ENCODE measurements at places on chromosomes 12 and 14. TPM values are rescaled to one million over a fixed set of nuclear protein-coding genes. Genes with fewer than 3 reads are reported as not detected.

GRCh38 chr12:56150563-56150962, 1.8 kb upstream of the MYL6B start:
- H3K36me3 ChIP-seq = no peaks in the 10 kb centered on the region
- no peaks in the 10 kb centered on the region for H3K27me3 ChIP-seq
- peaks cover 20% of the 10 kb centered on the region for H3K4me1 ChIP-seq
- DNase-seq = no peak

The ACSS3 gene
- total RNA-seq = 7.7 TPM

The CLEC1A gene
- total RNA-seq = not detected

The VPS37B gene
- 30.2 TPM for total RNA-seq

GRCh38 chr12:57845478-57846284, 848 bp downstream of the CTDSP2 start:
- H3K4me3 ChIP-seq = peak overlapping the region; percentile 100
- H3K27ac ChIP-seq = peak overlapping the region; percentile 98
- no peaks in the 10 kb centered on the region for H3K27me3 ChIP-seq
- H3K4me1 ChIP-seq = peaks cover 42% of the 10 kb centered on the region
- peak; percentile 70 for DNase-seq

The MYO1H gene
- not detected for total RNA-seq

DNA sequence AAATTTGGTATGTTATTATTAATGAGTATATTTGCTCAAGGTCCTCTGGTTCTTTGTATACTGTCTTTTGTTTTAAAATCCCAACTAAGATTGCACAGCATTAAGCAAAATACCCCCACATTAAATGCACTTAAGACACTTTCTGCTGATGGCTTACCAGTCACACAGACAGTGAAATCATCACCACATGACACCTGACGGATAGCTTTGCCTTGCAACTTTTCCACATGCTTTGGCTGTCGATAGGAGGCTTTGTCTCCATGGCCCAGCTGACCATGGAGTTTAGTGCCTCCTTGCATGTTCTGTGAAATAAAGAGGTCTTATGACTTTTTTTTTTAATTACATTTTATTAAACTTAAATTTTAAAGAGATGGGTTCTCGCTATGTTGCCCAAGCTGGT, 19.7 kb downstream of the NEK9 start:
- no peaks in the 10 kb centered on the region for H3K4me1 ChIP-seq
- H3K27me3 ChIP-seq = no peaks in the 10 kb centered on the region
- no peak overlapping the region for H3K27ac ChIP-seq
- DNase-seq = no peak
- H3K36me3 ChIP-seq = peaks cover 62% of the 10 kb centered on the region
- H3K4me3 ChIP-seq = no peak overlapping the region

DNA sequence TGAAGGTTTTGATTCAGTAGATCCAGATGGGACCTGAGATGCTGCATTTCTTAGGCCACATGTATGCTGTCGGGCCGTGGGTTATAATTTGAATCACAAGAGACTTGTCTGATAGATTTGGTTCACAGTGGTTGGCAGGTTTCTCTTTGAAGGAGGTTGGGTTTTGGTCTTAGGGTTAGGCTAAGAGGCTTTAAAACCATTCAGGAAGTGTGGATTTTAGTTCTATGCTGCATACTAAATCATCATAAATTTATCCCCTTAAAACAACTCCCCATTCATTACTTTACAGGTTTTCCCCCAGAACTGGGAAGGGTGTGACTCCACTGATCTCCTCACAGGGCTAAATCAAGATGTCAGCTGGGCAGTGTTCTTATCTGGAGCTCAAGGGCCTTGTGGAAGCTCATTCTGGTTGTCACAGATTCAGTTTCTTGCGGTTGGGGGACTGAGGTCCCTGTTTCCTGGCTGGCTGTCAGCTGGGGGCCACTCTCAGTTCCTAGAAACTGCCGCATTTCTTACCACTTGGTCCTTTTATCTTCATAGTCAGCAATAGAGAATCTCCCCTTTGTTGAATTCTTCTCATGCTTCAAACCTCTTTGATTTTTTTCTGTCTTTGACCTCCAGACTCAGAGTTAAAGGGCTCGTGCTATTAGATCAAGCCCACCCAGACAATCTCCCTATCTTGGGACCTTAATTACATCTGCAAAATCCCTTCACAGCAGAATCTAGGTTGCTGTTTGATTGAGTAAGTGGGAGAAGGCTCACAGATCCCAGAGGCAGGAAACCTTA, 20.6 kb upstream of the PCNX1 start:
- H3K36me3 ChIP-seq = no peaks in the 10 kb centered on the region
- no peak for DNase-seq
- H3K27me3 ChIP-seq = no peaks in the 10 kb centered on the region
- H3K4me3 ChIP-seq = no peak overlapping the region
- H3K4me1 ChIP-seq = peaks cover 88% of the 10 kb centered on the region

DNA sequence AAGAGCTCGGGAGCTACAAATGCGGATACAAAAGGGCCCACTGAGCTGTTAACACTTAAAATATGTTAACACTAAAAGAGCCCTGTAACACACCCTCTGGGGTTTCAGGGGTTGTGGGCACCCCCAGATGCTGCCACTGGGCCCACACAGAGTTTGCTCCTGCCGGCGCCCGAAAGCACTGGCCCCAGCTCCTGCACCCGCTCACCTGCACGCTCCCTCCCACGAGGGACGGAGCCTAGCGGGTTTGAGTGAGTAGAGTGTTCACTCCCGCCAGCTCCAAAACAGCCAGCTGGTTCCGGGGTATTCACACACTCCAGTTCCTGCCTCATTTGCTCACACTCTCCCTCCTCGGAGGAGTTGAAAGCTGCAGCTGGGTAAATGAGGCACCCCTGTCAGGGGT, 357.7 kb downstream of the ETNK1 start:
- no peaks in the 10 kb centered on the region for H3K36me3 ChIP-seq
- no peaks in the 10 kb centered on the region for H3K4me1 ChIP-seq
- no peak overlapping the region for H3K4me3 ChIP-seq
- no peak overlapping the region for H3K27ac ChIP-seq
- peaks cover 75% of the 10 kb centered on the region for H3K27me3 ChIP-seq

The CCDC177 gene
- total RNA-seq = 0.09 TPM

- no peak overlapping the region for H3K4me3 ChIP-seq
- H3K36me3 ChIP-seq = no peaks in the 10 kb centered on the region
- no peak overlapping the region for H3K27ac ChIP-seq
These were observed 2.5 kb downstream of the TRPV4 start for GRCh38 chr12:109830718-109831117.

DNA sequence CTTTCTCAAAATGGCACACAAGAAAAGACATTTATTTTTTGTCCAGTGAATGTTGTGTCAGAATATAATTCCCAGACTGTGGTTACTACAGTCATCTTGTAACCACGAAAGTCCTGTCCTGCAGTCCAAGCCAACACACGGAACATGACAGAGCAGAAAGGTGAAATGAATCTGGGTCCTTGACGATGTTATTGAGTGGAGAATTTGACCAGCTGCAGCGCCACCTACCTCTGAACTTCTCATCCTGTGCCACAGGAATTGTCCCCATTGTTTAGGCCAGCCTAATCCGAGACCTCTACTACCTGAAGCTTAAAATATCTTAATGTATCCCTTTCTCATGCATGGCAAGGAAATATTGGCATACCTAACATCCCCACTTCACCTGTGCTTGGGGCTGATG, 64.1 kb upstream of the OTX2 start:
- no peak overlapping the region for H3K4me3 ChIP-seq
- peak; percentile 36 for DNase-seq
- no peaks in the 10 kb centered on the region for H3K4me1 ChIP-seq
- no peaks in the 10 kb centered on the region for H3K36me3 ChIP-seq

All from A673 (cell line).